SHP77 (cell line): ENCODE measurements at places on chromosomes 16 and 17.

DNA sequence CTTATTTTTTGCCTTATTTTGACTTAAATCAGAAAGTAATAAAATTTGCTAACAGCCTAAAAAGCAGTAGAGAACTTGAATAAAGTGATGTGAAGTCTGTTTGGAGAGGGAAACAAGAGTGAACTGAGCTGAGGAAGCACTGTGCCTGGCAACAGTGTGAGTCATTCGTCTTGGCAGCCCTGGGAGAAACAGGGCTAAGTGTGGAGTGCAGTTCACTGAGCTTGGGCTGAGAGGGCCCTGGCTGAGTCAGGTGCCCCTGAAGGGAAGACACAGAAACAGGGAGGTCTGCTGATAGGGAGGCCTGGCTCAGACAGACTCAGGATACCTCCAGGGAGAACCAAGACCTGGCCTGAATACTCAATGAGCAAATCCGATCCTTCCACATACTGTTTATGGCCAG lies 132.1 kb downstream of the HS3ST4 start:
- DNase-seq = no peak

DNA sequence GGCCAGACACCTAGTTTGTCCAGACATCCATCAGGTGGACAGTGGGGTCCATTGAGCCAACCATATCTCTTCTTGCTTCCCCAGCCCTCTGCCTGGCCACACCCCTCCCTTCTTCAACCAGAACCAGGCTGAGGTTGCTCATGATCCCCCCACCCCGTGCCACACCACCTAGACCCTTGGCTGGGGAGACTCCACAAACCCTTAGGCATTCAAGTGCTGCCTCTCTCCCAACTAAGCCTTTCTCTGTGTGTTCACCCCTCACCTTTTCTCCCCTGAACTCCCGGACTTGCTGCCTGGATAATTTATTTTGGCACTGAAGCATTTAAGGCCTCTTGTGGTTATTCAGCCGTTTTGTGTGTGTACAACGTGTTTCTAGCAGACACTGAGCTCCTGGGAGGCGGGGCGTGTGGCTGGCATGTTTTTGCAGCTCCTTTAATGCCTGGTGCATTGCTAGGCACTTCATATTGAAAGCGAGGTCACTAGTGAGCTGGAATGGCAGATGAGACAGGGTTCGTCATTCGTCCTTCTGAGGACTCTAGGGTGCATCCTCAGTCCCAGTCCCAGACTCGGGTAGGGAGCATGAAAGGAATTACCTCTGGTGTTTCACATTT lies 28.7 kb downstream of the CACNA1G start:
- DNase-seq = no peak

DNA sequence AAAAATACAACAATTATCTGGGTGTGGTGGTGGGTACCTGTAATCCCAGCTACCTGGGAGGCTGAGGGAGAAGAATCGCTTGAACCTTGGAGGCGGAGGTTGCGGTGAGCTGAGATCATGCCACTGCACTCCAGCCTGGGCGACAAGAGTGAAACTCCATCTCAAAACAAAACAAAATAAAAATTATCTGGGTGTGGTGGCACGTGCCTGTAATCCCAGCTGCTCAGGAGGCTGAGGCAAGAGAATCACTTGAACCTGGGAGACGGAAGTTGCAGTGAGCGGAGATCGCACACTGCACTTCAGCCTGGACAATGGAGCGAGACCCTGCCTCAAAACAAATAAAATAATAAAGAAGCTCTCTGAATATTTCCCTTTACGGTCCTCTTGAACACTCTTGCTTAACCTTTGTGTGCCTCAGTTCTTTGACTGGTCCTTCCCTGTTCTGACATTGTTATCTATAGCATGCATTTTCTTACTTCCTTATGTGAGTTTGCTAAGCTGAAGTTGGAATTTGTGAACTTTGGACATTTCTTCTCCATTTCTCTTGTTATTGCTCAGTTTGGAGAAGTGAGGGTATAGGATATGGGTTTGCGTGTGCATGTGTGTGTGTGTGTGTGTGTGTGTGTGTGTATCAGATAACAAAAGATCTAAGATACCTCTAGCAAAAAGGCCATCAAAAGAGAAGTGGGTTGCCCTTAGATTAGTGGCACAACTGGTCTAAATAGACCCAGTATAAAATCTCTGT lies 29.7 kb upstream of the WSB1 start:
- no peak for DNase-seq

DNA sequence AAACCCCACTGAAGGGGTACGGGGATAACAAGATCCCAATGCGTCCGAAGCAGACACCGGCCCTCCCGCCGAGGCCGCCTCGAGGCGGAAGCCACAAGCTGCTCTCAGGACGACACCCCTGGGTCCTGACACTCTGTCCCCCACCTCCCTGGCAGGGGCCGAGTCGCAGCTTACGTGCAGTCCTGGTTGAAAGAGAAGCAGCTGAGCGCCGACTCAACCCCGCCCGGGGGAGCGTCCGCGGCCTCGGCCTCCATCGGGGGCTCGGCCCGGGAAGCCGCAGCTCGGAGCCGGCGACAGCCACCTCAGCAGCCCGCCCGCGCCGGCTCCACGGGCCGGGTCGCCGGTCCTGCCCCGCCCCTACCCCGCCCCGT lies at the start of gene WIPI1:
Gene WIPI1, minus strand, starts transcription at position 329 of the 371 bp plus-strand sequence. Its CDS starts 75 bp downstream, at position 254.
- DNase-seq = peak; percentile 41

GRCh38 chr16:75266738-75267630 lies 15.6 kb upstream of the BCAR1 start:
- DNase-seq = no peak

- DNase-seq = peak; percentile 74
Measured at GRCh38 chr17:74569020-74570003, 2.0 kb upstream of the CD300H start.

DNA sequence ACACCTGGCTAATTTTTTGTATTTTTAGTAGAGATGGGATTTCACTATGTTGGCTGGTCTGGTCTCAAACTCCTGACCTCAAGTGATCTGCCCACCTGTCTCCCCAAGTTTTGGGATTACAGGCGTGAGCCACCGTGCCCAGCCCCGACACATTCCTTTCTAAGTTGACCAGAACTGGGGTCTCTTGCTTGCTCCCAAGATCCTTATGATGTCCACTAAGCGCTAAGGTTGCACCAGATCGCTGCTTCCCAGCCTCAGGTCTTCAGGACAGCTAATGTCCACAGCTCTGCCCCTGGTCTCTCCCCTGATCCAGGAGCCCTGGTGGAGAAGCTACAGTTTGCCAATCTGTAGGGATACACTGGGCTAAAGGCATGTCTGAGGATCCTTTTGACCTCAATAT lies 29.5 kb downstream of the NSMCE1 start:
- DNase-seq = no peak

GRCh38 chr16:87541872-87542234 lies 49.0 kb upstream of the ZCCHC14 start:
- no peak for DNase-seq

- DNase-seq = no peak
Measured at GRCh38 chr16:80591071-80591915, 50.5 kb downstream of the DYNLRB2 start.

DNA sequence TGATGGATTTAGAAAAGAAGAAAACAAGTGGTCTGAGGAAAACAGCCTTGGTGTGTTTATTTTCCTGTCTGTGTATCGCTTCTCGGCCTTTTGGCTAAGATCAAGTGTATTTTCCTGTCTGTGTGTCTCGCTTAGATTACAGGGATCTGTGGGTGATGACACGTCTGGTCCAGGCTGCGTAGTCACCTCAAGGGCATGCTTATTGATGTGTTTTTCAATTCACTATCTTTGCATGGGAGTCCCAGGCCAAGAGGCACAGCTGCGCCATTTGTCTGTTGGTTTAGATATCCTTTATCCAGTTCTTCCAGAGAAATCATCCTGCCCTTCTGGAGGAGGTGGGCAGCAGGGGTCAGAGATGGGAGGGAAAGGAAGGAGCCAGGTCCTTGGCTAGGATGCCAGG lies 47.1 kb upstream of the STH start:
- no peak for DNase-seq

DNA sequence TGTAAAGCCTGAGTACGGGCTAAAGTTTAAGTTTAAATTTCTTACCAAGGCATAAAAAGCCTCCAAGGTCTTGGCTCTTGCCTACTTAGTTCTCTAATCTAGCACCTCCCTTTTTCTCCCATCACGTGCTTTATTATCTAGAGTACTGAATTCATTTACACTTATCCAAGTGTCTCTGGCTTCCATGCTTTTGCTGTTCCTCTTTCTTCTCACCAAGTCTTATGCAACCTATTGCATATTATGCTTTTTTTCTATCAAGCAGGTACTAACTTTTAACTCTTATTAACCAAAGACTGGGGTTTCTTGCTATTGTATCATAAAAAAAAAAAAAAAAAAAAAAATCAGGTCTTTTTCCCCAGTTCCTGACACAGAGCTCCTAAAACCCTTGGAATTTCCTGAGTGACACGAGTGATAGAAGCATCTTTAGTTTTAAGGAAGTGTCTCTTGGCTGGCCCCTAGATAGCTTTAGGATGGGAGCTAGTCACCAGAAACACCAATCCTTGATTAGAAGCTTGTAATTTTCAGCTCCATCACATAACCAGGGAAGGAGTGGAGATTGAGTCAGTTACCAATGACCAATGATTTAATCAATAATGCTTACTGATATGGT lies 44.9 kb downstream of the SSH2 start:
- no peak for DNase-seq

DNA sequence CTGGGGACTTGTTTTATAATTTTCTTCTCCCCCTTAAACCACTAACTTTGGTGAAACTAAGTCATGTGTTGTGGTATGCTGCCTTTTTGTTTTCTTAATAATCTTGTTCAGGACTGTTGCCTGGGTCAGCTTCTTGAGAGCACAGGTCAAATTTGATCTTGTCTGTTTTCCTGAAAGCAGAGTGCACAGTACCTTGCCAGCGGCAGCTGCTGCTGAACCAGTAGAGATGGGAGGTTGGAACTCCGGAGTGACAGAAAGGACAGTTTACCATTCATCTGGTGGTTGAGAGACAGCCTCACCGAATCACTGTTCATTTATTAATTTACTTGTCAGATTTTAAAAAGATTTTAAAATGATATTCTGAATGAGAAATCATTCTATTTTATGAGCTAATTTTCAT lies 125.0 kb downstream of the PHKB start:
- DNase-seq = no peak

- DNase-seq = no peak
Measured at GRCh38 chr16:6446370-6446769, 886.3 kb upstream of the RBFOX1 start.

DNA sequence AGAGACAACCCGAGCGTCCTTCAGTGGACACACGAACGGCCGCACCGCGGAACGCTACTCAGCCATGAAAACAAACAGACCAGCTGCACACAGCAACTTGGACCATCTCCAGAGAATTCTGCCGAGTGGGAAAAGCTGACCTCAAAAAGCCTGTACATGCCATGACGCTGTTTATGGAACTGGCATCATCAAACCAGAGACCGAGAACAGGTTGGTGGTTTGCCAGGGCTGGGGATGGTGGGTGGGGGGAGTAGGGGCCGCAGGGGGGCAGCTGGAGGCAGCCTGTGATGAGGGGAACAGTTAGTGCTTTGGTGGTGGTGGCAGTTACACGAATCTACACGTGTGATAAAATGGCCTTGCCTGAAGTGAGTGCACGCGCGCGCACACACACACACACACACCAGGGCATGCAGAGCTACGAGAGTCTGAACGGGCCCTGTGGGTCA lies 169.8 kb downstream of the LAT start:
- DNase-seq = no peak

- no peak for DNase-seq
Measured at GRCh38 chr17:47252209-47252608, 1.4 kb upstream of the ITGB3 start.

GRCh38 chr17:13346592-13346991 lies 255.1 kb downstream of the HS3ST3A1 start:
- DNase-seq = no peak

DNA sequence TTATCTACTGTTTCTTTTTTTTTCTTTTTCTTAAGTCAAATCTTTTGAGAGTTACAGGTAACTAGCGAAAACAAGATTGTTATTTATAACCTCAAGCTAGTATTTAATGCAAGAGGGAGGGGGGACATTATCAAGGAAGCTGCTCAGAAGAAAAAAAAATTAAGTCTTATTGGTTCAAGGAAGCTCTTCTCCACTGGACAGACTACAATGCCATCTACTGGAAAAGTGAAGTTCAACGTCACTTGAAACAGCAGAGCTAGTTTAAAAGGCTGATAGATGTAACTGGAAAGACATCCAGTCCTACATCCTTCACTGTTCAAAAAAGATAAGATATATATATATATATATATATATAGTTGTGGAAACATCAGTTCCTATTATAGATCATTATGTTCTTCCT lies 418.0 kb upstream of the PSMD7 start:
- DNase-seq = peak; percentile 59

DNA sequence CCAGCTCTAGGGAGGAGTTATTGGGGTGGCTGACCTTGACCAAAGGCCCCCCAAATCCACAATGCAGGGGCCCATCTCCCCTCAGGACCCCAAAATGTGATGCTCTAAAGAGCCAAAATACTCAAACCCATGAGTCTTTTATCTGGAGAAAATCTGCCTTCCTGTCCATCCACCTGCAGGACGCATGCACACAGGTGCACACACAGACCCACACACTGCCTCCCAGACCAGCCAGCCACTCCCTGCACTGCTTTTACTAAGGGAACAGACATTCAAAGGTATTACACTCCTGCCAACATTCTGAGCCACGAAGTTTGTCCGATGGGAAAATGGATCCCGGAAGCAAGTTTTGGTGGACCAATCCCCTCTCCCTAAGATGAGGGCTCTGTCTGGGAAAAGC lies 76.1 kb upstream of the CDH5 start:
- no peak for DNase-seq

- no peak for DNase-seq
Measured at GRCh38 chr16:85129876-85130704, 17.8 kb upstream of the CIBAR2 start.

GRCh38 chr16:48252013-48252412 lies 4.7 kb upstream of the ABCC11 start:
- no peak for DNase-seq

GRCh38 chr16:48109475-48109874 lies 46.3 kb downstream of the ABCC12 start:
- DNase-seq = no peak

- no peak for DNase-seq
Measured at GRCh38 chr17:9183306-9183705, 162.0 kb downstream of the NTN1 start.

- peak; percentile 69 for DNase-seq
Measured at GRCh38 chr17:20944014-20944865, 98.6 kb downstream of the USP22 start.

GRCh38 chr16:970386-970765 lies 408 bp downstream of the LMF1 start:
- no peak for DNase-seq

GRCh38 chr17:81063106-81064093 lies 28.4 kb downstream of the BAIAP2 start:
- no peak for DNase-seq
